ENCODE measurements at places on chromosomes 12 and 14.

GRCh38 chr14:24113379-24113800 lies 1.2 kb upstream of the DCAF11 start:
- no peak for DNase-seq

GRCh38 chr14:79745046-79745445 lies 466.3 kb downstream of the DIO2 start:
- no peak for DNase-seq

DNA sequence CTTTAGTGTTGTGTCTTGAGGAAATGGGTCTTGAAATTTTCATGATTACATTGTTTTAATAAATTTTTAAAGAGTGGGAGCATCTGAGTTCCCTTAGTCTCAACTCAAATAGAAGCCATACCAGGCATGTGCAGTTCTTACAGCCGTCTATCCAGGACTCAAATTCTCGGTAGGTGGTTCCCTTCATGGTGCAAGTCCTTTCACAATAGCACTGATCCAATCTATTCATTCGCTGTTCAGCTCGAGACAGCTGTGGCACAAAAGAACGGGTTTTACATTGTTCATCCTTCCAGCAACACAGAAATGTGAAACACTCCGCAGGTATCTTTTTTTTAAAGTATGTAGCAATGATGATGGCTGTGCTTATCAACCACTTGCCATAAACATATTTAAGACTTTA lies 100.2 kb downstream of the NELL2 start:
- DNase-seq, result no peak

- no peak for DNase-seq
Measured at GRCh38 chr14:68922201-68922621, 56.9 kb downstream of the ACTN1 start.

GRCh38 chr12:79973801-79974200 lies 38.9 kb upstream of the PPP1R12A start:
- no peak for DNase-seq

DNA sequence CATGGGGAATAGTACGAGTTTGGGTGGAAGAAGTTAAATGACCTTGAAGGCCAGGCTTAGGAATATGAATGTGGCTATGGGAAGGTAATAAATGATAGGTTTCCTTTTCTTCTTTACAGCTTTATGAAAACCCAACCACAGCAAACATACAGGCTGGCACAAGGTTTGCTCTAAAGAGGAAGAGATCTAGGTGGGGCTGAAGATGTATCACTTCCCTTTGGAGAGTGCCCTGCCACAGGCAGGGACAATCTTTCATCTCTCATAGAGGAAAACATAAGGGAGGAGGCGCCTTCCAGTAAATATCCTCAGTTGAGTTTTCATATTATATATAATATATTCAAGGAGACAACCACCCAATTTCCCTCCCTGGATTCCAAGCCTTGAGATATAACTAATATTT lies 72.9 kb upstream of the FRMD6 start:
- DNase-seq, result no peak

- no peak for DNase-seq
Measured at GRCh38 chr12:54868690-54869089, 14.4 kb downstream of the MUCL1 start.

GRCh38 chr12:58870595-58870994 lies 49.7 kb downstream of the LRIG3 start:
- no peak for DNase-seq

- no peak for DNase-seq
Measured at GRCh38 chr12:75587340-75588106, 76.1 kb upstream of the KRR1 start.

- no peak for DNase-seq
Measured at GRCh38 chr12:24139035-24139434, 189.6 kb upstream of the SOX5 start.

DNA sequence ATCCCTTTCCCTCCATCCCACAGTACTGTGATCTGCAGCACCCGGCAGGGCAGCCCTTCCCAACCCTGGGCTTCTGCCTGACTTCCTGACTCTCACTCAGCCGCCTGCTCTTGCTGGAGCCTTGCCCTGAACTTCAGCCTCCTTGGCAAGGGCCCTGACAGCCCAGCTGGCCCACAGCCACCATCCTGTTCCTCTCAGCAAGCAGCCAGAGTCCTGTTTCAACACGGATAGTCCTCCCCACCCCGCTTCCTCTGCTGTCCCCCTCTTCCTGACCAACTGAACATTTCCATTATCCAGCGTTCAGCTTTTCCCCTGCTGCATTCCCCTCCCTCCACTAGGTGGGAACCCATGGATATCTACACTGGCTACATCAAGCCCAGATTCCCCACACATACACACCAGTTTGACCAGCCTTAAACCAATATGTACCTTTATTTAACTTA lies 74.0 kb upstream of the MDM1 start:
- DNase-seq, result peak; percentile 97

- DNase-seq, result no peak
Measured at GRCh38 chr12:62379026-62379722, 87.5 kb upstream of the MON2 start.

- DNase-seq, result no peak
Measured at GRCh38 chr12:57126561-57126960, 1.7 kb upstream of the LRP1 start.

DNA sequence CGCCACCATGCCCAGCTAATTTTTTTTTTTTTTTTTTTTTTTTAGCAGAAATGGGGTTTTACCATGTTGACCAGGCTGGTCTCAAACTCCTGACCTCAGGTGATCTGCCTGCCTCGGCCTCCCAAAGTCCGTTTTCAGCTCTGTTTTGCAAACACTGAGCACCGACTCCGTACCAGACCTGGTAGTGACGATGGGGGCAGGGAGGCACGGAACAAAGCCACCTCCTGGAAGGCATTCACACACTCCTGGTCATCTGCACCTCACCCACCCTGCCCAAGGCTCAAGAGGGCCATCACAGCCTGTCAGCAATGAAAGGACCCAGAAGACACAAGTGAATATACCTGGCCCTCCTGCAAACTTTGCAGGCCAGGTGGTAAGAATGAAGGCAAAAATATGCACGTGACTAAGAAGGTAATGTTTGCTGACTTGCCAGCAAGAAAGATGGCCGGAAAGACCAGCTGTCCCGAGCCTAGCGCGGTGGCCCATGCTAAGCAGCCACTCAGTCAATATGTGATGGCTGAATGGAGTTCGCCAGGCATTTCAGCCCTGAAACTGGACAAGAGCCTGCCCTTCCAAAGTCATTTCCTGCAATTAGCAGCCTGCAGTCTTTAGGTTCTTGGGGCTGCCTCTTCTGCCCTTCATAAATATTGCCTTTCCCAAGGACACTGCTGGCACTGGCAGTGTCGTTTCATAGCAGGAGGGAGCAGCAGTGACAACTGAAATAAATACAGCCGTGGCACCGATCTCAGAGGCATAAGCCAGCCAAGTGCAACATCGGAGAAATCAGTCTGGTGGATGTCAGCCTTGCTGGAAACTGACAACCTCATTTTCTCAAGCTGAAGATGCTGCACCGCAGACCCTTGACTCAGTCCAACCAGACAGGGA lies 17.6 kb downstream of the MMAB start:
- DNase-seq, result no peak

DNA sequence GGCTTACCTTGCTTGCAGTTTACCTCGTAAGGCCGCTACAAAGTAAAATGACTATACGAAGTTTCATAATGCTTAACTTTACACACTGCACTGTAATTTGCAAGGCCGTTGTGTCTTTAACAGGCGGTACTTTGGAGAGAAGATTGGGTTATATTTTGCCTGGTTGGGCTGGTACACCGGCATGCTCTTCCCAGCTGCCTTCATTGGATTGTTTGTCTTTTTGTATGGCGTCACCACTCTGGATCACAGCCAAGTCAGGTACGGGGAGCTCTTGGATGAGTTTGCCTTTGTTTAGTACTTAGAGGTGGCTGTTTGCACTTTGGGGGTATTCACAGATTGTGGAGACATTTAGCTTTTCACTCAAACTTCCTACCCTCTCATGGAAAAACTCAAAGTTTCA lies 167.8 kb downstream of the SLC5A8 start:
- no peak for DNase-seq

- DNase-seq, result no peak
Measured at GRCh38 chr14:22466491-22466890, 122.5 kb downstream of the DAD1 start.

DNA sequence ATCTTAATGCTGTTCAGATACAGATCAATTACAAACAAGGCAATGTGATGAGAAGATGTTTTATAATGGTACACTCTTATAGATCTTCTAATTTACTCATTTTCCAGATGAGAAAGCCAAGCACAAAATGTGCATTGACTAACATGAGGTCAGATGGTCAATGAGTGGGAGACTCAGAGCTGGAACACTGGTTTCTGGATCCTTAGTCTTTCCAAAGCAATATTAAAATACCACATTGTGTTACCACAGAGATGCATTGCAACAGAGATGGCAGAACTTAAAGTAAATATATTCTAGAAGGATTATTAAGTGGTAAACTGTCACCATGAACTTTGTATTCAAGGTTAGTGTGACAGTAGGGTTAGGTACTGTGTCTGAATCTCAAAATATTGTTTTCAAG lies 113.6 kb downstream of the SLC15A5 start:
- DNase-seq, result no peak

DNA sequence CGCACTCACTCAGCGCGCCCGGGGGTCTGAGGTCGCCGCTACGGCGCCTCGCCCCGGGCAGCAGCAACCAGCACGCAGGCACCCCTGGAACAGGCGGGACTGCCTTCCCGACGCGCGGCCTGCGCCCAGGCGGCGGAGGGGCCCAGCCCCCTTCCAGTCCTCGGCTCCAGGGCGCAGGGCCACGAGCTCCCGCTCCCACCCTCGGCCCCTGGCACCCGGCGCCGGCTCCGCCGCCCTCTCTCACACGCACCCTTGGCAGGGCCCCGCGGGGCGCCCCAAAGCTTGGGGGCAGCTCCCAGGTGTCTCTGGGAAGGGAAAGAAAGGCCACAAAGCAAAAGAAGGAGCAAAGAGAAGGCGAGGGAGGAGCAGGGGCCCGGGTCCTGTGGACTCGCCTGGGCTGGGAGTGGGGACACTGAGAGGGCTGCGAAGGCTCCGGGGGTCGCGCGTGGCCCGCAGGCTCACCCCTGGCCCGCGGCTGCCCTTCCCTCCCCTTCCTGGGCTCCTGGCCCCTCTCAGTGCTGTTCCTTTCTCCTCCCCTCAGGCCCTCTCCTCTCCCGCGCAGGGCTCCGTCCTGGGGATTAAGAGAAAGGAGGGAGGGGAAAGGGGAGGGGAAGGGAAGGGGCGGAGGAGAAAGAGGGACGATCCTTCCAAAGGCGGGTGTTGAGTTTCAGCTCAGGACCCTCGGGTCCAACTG lies 907 bp upstream of the EFS start:
- DNase-seq, result peak; percentile 67

GRCh38 chr12:107377596-107378385 lies 284.4 kb upstream of the CRY1 start:
- no peak for DNase-seq

- DNase-seq, result no peak
Measured at GRCh38 chr12:125382926-125383325, 317.7 kb downstream of the AACS start.

GRCh38 chr12:96368233-96368632 lies 32.0 kb downstream of the CDK17 start:
- DNase-seq, result no peak

GRCh38 chr12:32993404-32993803 lies 96.8 kb upstream of the PKP2 start:
- no peak for DNase-seq

DNA sequence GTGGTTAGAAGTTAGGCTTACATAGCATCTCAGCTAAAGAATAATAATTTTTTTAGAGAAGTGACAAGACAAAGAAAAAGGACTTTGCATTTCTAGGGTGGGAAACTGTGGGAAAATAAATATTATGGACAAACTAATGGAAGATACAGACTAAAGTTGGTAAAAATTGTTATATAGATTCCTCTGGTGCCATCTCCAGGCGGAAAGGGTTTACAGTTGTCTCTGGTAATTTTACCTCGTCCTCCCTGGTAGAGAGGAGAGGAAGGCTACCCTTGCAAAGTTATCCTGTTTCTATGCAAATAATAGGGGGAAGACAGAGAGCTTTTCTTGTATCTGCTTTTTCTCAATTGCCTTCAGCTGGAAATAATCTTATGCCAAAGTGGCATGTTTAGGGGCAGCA lies 5.2 kb downstream of the OR11G2 start:
- no peak for DNase-seq

DNA sequence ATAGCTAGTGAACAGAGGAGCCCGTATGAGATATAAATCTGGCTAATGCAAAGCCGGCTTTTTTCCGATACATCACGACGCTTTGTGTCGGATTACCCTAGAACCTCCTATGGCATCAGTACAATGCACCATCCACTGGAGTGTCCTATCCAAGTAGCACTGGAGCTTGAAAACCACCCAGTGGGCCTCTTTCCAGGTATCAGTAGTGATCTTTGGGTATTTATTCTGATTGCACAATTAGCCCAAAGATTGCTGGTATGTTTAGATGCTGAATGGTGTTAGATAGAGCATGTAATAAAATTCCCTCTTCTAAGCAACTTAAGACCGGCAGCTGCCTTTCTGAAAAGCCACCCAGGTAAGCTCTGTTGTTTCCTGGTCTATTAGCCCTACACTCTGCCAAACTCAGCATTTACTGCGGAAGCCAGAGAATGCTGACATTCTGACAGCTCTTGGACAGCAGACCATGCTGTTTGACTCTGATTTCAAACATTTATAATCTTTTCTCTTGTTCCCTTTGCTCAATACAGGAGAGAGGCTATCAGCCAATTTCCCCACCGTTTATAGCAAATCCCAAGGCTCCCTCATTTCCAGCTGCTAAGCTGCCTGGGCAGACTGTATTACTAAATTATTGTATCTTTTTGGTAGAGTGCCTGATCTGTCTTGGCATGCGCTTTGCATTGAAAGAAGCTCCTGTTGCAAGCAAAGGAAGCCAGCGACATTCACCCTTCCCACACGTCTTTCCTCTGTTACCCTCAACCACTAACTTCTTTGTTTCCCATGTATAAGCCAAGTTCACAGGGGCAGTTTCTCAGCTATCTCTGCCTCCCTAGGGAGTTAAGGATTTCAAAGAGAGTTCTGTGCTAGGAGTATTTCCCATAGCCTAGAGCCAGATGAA lies 388.3 kb upstream of the GARIN6 start:
- DNase-seq, result peak; percentile 47

- no peak for DNase-seq
Measured at GRCh38 chr12:104460973-104461698, 4.4 kb downstream of the CHST11 start.

- DNase-seq, result no peak
Measured at GRCh38 chr12:7001921-7002591, 16.2 kb downstream of the LPCAT3 start.

DNA sequence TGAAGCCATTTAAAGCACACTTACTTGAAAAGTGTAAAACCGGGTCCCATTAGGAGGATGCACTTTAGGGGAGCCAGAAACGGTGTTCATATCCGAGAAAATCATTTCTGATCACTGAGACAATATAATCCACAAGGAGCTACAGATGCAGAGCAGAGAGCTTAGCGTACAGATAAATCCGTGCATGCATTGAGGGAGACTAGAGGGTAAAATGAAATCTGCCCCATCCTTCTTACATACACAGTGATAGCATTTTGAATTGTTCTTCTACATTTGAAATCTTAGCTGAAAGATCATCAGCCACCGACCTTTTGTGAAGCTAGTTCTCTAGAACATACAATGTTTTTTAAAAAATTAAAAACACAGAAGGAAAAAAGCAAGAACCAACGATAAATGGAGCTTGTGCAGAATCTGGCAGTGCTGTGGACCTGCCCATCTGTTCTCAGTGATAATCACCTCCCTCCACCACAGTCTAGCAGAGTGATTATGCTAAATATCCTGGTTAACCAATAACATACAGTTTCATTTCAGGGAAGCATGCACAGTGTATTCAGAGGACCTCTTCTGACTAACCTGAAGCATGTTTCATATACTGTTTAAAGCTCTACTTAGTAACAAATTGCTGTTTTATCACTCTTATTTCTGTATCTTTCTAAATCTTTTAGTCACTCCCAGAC lies 161.1 kb downstream of the PPFIA2 start:
- DNase-seq, result peak; percentile 39

- DNase-seq, result no peak
Measured at GRCh38 chr14:54589076-54589475, 22.1 kb downstream of the SAMD4A start.

All from NCI-H446 (cell line).